ENCODE measurements at places on chromosomes 7 and 10.
A peak's percentile ranks its signal among the peaks of the same experiment; 100 is the strongest.

- DNase-seq: no peak
Measured at GRCh38 chr10:13219685-13220670, 14.2 kb downstream of the UCMA start.

GRCh38 chr7:138945154-138945553 lies 36.0 kb downstream of the KIAA1549 start:
- DNase-seq: no peak

DNA sequence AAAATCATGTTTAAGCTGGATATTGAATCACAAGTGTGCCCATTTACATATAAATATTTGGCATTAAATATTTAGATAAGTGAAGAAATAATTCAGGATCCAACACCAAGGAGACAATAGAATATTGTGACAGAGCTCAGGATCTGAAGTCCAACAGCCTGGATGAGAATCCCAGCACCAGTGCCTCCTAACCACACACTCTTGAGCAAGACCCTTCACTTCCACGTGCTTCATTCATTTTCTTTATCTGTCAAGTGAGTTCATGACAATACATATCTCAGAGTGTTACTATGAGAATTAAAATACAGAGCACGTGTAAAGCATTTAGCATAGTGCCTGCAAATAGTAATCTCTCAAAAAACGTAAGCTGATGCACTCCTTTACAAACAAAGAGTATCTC lies 78.4 kb upstream of the IKZF1 start:
- no peak for DNase-seq

DNA sequence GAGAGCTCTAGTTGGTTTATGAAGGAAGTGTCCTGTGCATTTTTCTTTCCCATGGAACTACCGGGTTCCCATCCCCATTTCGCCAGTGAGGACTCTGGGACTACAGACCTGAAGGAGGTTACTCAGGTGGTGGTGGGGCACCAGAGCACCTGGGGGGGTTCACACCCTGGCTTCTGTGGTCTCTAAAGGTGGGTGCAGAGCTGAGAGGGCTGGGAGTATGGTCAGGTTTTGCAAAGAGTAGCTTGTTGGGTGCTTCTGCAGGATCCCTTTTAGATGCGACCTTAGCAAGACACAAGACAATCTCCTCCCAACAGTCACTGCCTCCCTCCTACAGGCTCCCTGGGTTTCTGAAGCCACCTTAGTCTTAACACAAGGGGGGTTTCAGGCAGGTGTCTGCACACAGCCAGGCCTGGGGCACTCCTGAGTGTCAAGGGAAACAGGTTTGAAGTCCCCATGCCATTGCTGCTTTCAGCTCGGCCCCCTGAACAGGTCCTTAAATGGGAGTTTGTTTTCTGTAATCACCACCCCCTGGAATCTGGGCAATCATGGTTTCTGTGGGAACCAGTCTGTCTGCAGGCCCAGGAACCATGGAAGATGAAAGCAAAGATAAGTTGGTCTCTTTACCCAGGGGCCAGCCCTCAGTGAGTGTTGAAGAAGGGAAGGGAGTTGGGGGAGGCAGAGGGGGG lies 9.9 kb upstream of the CXCL12 start:
- DNase-seq: no peak

GRCh38 chr10:22503315-22504088 lies 158.2 kb downstream of the SPAG6 start:
- DNase-seq: no peak

DNA sequence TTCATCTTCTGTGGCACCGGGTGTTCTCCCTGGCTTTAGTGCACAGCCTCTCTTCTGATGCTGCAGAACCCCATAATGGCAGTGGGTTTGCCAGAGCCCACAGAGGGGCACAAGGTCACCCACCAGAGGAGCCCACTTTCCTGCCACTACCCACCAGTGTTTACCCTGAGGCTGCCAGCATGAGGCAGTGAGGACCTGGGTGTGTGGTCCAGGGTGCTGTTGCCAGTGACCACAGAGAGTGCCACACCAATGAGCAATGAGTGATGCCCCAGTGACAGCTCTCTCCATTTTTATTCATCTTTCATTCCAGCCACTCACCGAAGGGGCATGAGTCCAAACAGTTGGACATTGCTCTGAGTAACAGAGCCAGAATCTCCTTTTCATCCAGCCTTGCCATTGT lies 34.8 kb downstream of the MTURN start:
- DNase-seq: no peak

DNA sequence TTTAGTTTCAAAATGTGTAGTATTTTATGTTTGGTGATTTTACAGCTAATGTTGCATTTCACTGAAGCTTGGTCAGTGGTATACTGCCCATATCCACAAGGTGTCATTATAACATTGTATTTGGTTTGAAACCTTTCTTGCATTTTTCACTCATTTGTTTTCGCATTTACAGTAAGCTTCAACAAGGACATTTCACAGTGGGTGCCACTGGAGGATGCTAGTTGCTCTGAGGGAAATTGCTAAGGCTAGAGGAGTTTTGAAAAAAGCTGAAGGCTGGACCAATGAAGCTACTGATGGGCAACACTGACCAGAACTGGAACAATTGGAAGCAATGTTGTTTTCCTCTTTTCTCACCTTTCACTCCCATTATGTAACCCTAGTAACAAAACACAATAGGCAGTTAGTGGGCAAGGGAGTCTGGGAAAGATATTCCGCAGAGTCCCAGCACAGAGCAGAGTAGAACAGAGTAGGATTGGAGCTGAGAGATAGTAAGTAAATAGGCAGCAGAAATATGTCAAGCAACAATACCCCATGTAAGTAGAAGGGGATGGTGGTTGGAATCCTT lies 23.6 kb upstream of the SRI start:
- peak; percentile 13 for DNase-seq

GRCh38 chr10:75546004-75546403 lies 114.6 kb downstream of the LRMDA start:
- no peak for DNase-seq

DNA sequence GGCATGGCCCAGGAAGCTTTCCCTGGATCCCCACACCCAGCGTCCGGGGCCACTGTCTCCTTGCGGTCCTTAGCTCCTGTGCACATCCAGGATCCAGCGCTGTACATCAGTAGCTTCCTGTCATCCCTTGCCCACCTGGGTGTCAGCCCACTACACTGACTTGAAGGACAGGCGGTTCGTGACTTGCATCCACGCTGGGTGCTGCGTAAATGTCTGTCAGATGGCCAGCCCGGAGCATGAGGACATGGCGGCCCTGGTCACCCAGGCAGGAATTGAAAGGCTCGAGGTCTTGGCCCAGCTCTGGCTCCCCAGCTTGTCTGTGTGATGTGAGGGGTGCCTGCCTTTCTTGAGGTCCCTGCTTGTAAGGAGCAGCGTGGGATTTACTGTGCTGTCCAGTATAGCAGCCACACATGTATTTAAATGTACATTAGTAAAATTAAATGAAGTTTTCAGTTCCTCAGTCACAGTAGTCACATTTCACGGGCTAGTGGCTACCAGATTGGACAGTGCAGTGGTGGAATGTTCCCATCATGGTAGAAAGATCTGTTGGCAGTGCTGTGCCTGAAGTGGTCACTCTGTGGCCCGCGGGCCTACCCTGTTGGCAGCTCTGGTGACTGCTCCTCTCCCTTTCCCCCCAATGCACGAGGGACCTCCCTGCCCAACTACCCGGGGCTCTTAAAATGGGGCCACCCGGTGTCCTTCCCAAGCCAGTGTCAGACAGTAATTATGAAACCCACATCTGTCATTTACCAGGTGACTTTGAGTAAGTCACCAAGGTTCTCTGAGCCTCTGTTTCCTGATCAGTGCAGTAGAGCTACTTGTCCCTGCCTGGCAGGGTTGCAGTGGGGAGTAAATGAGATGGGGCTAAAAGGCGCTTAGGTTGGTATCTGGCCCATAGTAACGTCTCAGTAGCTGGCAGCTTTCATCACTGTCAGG lies 97.8 kb upstream of the PPIF start:
- DNase-seq: no peak

DNA sequence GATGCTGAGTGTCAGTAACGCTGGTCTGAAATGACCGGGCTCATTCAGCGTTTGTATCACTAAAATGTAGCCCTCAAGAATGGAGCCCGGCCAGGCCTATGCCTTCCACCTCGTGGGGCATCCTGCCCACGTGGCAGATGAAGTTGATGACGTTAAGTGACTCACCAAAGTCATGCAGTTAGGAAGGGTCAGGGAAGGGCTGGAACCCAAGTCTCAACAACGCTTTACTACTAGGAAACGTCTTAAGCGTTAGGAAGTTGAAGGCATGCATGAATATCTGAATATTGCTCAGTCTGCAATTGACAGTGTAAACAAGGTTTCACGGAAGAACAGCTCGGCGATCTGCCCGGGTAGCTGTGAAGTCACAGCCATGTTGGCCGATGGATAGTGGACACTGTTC lies 14.0 kb upstream of the UBE3C start:
- no peak for DNase-seq

- no peak for DNase-seq
Measured at GRCh38 chr10:58152673-58153263, 114.9 kb downstream of the IPMK start.

DNA sequence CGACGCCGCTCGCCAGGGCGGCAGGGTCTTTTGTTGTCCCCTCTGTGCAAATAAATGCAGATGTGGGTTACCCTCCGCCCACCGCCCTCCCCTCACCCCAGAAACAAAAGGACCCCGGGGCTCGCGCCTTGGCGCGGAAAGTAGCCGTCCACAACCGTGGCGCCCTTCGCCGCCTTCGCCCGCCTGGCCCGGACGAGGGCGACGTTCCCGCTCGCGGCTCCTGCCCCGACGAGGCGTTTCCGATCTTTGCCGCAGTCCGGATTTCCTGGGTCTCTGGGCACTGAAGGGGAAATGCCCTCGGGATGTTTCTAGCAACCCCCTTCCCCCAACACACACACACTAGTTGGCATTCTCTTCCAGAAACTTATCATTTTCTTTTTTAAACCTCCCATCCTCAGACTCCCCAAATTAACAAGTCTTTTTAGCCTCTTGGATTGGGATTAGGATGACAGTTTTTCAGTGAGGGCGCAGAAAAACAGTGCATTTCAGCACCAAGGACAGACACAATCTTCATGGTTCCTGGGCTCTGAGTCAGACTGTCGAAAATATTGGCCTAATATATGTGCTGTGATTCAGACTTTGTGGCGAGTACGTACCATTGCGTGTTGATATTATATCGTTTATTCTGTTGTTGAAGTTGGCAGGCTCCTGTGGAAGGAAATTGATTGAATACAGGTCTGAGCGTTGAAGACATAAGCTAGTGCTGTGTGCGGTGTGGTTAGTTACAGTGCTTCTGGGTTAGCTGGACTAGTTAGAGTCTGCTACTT lies 771 bp downstream of the PHYHIPL start:
- DNase-seq: no peak

DNA sequence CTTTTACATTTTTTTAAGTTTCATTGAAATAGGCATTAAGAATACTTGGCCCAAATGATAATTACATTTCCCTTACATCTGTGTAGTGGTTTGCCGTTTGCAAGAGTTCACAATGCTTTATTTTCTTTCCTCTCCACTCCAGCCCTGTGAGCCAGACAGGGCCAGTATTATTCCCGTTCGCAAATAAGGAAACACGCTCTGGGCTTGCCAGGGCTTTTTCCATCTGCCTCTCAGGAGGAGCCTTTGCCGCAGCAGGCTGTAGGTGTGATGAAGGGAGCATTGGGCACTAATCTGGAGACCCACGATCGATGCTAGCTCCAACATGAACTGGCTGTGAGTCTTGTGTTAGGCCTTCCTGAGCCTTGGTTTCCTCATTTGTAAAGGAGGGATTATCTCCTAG lies 154.4 kb downstream of the GALNT17 start:
- no peak for DNase-seq

DNA sequence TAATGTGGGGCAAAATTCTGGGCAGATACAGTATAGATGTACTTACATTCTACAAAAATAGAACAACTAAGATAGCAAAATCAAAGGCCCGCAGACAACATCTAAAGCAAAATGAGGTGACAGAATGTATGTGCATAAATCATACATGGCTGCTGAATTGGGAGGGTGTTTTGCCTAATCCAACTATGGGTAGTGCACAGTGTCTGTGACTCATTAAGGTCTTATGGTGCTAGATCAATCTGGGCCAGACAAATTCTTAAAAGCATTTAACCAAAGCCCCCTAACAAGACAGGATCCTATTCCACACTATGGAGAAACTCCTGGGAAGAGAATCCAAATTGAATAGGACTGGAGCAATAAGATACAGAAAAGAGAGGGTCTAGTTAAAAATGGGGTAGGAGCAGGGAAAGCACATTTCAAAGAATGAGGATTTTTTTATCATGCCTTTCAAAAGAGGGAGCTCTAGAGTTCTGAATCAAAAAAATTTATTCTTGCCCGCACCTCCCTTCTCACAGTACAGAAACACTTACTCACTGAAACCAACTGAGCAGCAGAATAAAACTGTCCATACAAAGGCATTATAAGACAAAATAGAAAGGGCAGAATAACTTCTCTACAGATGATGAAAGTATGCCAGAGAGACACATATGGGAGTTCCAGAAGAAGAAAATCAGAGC lies 181.3 kb downstream of the RNLS start:
- DNase-seq: no peak

DNA sequence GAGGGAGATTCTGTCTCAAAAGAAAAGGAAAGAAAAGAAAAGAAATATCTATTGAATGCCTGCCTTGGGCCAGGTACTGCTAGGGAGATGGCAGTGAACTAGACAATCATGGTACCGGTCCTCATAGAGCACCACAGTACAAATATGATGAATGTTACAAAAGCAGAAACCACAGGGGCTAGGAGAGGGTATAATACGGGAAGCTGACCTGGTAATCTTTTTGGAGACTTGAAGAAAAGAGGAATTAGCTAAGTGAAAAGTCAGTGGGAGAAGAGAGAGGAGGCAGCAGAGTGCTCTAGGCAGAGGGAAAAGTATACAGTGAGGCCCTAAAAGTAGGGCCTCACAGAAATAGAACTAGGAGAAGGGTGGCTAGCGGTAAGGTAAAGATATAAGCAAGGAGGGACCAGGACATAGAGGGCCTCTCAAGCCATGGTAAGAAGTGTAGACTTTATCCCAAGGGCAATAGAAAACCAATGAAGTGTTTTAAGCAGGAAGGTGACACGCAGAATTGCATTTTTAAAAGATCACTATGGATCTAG lies 42.8 kb upstream of the WNT8B start:
- no peak for DNase-seq

All from naive thymus-derived CD4-positive, alpha-beta T cell (primary cell).